Kasumi-1 (cell line): ENCODE measurements at places on chromosomes 2 and 18.

DNA sequence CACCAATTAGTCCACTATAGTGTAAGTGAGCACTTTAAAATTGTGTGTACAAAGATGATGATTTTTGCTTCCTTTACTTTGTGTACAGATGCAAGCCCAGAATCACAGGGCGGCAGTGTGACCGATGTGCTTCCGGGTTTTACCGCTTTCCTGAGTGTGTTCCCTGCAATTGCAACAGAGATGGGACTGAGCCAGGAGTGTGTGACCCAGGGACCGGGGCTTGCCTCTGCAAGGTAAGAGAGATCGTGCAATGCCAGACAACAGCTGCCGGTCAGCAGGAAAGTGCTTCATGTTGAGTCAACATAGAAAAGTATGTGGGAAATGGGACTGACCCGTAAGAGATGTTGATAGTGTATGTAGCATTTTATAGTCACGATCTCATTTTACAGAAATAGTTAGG, 156.8 kb upstream of the TTC39C start:
- DNase-seq, result no peak

DNA sequence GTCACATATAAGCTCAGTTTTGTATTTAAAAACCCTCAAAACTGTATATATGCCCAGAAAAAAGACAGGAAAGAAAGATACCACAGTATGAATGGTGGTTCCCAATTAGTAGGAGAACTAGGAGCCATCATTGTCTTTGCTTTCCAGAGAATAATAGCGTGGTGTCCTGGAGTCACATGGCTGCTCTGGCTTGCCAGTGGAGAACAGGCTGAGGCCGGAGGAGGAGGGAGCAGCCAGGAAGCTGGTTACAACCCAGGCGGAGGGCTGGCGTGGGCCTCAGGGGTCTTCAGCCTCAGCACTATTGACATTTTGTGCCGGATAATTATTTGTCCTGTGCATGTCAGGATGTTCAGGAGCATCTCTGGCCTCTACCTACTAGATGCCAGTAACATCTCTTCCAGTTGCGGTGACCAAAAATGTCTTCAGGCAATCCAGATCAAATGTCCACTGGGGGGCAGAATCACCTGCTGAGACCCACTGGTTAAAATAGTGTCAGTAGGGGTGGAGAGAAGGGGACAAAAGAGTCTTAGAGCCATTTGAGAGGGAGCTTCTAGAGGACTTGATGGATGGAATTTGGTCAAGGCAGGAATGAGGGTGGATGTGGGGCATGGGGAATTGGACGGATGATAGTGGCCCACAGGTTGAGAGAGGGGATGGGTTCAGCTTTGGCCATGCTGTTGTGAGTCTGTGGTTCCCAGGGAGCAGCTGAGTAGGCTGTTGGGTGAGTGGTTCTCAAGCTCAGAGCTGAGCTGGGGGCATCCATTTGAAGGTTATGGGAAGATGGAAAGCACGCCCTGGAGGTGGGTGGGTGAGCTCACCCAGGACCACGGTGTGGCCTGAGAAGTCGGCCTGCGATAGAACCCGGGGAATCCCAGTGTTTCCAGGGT, 144.9 kb downstream of the AGAP1 start:
- no peak for DNase-seq

DNA sequence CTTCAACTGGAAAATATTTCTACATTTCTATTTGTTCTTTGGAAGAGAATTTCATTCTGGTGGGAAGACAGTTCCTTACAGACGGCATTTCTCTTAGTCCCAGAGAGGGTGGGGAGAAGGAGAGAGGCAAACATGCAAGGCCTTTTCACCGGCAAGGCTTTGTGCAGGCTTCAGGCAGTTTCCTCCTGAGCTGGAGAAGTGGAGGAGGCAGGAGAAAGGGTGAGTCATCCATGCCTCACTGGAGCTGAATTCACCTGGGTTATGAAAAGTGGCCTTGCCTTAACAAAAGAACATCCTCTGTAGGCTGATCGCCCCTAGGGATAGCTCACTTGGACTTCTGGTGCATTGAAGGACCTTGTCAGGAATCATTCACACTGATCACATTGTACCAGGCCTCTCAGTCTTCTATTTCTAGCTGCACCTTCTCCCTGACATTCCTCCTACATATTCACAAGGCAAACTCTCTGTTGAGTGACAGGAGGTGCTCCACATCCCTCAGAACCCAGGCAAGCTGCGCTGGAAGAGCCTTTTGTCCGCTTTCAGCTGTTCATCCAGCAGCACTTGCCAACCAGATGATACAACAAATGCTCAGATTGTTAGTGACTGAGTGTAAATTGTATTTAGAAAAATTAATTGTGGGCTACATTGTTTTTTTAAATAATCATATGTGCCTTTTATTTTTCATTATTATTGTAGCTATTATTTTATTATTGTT, 796.1 kb downstream of the DCDC2C start:
- DNase-seq, result no peak

GRCh38 chr2:219656526-219656925, 29.1 kb downstream of the SLC4A3 start:
- no peak for DNase-seq

GRCh38 chr18:59906203-59906602, 6.4 kb downstream of the PMAIP1 start:
- no peak for DNase-seq

DNA sequence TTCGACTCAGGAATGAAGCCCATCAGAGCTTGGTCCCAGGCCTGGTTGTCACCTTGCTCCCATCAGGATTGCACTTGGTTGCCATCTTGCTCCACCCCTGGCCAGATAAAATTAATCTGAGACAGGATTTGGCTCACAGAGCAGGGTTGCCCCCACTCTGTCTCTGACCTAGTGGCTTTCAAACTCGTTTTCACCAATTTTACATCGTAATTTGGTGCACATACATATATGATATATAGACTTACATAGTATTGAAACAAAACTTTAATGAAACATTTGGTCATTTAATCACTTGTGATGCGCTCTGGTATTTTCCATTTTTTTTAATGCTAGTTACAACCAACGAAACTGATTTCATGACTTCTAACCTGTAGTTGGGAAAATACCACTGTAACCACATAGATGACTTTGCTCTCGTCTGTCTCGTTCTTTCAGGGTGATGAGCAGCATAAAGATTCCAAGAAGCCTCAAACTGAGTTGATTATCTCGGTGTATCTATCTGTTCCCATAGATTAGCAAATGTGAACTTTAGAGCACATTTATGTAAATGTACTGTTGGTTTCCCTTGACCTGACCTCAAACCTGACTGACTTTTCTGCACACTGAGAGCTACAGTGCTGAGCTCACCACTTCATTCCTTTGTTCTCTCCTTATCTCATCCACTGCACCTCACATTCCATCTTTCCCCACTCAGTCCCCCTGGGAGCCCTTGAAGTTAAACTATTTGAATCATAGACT, 30.5 kb upstream of the PLB1 start:
- no peak for DNase-seq

- DNase-seq, result no peak
These were observed 248.4 kb downstream of the GLI2 start for GRCh38 chr2:120984046-120984445.

GRCh38 chr2:225462945-225463344, 63.4 kb downstream of the NYAP2 start:
- DNase-seq, result no peak

GRCh38 chr2:178238154-178238521, 43.8 kb downstream of the OSBPL6 start:
- DNase-seq, result no peak

DNA sequence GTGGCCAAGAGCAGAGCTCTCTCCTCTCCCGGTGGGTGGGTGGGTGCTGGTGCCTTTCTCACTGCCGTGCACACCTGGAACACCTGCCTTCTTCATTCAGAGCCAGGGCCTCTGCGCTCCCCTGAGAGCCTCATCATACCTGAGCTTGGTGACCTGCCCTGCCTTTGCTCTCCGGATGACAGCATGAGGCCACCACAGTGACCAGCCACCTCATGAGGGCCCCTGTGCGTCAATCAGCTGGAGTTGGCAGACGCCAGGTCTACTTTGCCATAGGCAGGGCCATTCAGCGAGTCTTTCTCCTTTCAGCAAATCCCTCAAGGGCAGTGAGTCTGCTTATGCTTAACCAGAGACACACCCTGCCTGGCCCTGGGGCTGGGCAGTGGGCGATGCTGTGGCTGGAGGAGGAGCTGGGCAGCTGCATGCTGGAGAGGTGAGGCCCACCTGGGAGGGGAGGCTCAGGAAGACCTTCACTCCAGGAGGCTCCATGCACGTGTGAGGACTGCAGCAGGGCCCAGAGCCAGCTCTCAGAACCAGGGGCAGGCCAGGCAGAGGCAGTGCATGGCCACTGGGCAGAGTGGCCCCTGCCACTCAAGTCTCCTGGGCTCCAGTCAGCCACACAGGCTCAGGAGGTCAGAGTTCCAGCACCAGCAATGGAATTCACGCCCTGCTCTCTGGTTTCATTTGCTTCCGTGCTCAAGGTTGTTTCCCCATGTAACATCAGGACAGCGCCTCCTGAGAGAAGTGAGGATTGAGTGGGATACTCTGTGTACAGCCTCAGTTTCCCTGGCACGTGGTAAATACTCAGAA, 417.5 kb upstream of the MYT1L start:
- DNase-seq, result no peak

- DNase-seq, result no peak
These were observed 140.1 kb downstream of the DSEL start for GRCh38 chr18:67376372-67376771.

DNA sequence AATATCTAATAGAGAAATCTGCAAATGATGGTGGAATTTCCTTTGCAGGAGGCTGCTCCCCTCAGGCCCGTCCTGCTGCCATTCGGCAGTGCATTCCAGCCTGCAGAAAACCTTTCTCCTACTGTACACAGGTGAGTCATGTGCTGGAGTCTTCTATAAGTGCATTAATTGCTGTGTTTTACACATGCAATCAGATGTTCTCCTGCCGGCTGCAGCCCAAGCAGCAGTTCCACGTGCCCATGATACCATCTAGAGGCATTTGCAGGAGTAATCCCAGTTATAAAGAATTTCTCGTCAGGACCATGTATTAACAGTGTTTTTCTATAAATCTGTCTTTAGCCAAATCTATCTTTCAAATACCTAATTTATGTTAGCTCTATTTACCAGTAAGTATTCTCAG, 304.7 kb upstream of the HNMT start:
- DNase-seq, result no peak
